Sigmoid colon (tissue), 7 donors: ENCODE measurements at places on chromosomes 4 and X. TPM values are rescaled to one million over a fixed set of nuclear protein-coding genes. Genes with fewer than 3 reads are reported as not detected.

SLAIN2 gene
- 95.9 TPM for total RNA-seq

SEPTIN6 gene
- 103 TPM for total RNA-seq

BEX1 gene
- total RNA-seq: 9.4 TPM

DIPK2B gene
- total RNA-seq: 12.7 TPM

NAP1L2 gene
- 7.5 TPM for total RNA-seq

MBNL3 gene
- 1.7 TPM for total RNA-seq

C4orf36 gene
- 0.99 TPM for total RNA-seq

PNMA6E gene
- total RNA-seq: not detected

HAND2 gene
- total RNA-seq: 224 TPM

RASL11B gene
- 0.36 TPM for total RNA-seq

NCAPG gene
- 0.28 TPM for total RNA-seq

NLRP2B gene
- not detected for total RNA-seq

UGT2B10 gene
- total RNA-seq: not detected

HPGD gene
- 163 TPM for total RNA-seq

PCDH11X gene
- total RNA-seq: 0.16 TPM
